ENCODE measurements at places on chromosomes 11 and 22.

DNA sequence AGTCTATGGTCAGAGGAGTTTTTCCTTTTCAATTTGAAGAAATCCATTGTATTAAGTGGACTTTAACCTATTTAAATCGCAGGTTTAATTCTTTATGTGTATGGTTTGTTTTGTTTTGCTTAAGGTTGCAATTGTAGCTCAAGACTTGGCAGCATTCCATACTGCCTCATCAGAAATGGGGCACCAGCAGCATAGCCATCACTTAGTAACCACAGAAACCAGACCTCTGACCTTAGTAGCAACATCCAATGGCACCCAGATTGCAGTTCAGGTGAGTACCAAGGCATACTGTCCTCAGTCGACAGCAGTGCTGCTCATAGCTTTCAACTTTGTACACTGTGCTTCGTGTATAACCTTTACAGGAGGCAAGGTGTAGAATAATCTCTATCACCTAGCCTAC, 48.4 kb upstream of the WEE1 start:
- no peak for DNase-seq

- DNase-seq: no peak
Observed at GRCh38 chr11:46560300-46560991, 33.4 kb downstream of the AMBRA1 start.

GRCh38 chr11:73760135-73760678, 667 bp downstream of the RAB6A start:
- no peak for DNase-seq

DNA sequence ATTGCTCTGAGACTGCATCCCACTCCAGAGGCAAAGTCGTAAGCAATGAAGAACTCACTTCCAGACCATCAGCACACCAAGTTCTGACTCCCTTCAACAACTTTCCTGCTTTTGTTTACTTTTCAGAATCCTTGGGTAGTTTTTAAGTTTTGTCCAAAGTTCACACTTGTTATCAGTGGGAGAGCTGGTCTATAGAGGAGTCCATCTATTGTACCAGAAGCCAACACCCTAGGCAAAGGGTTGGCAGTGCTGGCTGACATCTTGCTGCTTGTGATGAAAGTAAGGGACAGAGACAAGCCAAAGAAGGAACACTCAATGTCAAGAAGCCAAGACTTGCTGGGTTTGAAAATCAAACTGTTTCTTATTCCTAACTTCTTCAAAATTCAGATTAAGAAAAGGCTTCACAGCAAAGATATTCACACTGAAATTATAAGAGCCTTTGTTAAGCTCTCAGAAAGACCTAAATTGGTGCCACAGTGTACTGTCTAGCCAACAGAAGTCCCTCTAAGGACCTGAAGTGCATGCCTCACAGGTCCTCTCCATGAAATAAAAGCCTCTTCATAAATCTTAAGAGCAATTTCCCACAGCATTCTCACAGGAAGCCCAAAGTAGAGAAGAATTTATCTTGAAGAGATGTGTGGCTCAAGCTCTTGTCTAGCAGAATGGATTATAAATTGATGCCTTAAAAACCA, 21.5 kb upstream of the LINC01488 start:
- DNase-seq: no peak

- no peak for DNase-seq
Observed at GRCh38 chr22:24460418-24461089, 33.2 kb downstream of the ADORA2A start.

GRCh38 chr11:79312617-79313529, 128.0 kb downstream of the TENM4 start:
- DNase-seq: peak; percentile 57

- peak; percentile 59 for DNase-seq
Observed at GRCh38 chr11:132402071-132402684, 1031.8 kb downstream of the NTM start.

DNA sequence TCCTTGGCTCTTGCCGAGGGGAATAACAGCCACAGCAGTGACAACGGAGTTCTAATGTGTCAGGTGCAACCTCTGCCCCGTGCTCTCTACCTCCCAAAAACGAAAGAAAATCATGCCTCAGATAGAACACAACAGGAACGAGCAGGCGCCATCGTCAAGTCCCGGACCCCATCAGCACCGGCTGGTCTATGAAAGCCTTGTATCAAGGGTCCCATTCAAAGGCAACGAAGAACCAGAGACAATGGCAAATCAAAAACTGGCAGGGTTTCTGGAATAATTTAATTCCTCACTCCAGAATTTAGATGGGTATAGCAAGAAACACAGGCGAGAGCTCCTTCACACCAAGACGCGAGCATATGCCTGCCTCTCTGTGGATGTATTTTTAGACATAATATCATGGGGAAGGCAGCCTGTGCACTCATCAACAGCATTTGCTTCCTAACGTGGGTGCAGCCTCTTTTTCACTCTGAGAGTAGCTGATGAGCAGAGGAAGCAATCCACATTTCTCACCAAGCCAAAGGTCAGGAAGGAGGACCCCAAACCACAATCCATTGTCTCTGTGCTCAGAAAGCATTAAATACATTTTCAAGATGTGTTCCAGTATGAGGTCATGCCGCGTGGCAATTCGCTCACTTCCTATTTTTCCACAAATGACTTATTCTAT, 193.4 kb upstream of the BLID start:
- no peak for DNase-seq

- no peak for DNase-seq
Observed at GRCh38 chr22:26406118-26406517, 22.9 kb upstream of the ASPHD2 start.

DNA sequence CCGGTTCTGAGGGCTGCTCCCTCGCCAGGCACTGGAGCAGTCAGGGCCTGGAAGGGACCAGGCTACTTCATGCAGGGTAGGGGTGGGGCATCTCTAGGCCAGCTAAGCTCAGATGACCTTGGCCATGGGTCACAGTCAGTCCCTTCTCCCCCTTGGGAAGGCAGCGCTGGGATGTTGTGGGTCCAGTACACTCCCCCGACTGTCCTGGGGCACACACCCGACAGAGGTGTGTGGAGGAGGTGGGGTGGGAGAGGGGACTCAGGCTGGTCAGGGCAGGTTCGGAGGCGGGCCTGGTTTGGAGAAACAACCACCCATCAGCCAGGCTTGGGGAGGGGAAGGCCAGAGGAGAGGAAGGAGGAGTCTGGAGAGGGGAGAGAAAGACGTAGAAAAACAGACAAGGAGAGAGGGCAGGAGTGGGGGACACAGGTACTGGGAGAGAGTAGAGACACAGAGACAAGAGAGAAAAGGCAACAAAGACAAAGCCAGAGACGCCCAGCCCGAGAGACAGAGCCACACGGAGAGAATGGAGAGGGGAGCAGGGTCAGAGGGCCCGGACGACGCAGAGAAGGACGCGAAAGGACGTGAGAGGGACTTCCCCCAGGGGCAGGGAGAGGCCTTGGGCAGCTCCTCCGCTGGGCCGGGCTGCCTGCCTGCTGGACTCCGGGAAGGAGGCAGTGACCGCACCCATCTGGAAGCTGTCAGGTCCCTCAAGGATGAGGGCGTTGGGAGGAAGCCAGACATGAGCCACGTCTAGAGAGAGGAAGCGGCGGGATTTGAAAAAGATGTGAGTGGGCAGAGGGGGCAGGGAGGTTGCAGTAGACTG, 30.6 kb upstream of the TSKU start:
- no peak for DNase-seq

DNA sequence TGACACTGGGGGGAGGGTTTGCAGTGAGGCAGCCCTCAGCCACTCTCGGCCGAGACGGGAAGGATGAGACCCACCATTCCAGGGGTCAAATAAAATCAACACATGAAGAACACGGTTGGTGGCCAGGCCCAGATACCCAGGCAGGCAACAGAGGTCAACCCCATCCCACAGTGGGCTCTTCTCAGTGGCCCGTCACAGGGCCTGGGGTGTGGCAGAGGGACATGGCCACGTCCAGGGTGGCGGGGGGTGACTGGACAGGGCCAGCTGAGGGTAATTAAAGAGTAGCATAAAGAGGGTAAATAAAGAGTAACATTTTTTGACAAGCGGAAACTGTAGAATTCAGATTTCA, 188.4 kb downstream of the ARHGAP42 start:
- no peak for DNase-seq

GRCh38 chr11:67613313-67613959, 6.7 kb downstream of the NDUFV1 start:
- no peak for DNase-seq

DNA sequence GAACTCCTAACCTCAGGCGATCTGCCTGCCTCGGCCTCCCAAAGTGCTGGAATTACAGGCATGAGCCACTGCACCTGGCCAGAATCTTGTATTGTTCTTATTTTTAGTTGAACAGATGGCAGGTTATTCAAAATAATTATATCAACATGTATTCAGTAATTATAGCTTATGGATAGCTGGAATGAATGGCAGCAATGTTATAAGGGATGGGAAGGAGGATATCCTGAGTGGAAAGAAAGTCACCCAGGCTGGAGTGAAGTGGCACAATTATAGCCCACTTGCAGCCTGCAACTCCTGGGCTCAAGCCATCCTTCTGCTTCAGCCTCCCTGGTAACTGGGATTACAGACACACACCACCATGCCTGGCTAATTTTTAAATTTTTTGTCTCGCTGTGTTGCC, 88.1 kb downstream of the MED15 start:
- DNase-seq: no peak

DNA sequence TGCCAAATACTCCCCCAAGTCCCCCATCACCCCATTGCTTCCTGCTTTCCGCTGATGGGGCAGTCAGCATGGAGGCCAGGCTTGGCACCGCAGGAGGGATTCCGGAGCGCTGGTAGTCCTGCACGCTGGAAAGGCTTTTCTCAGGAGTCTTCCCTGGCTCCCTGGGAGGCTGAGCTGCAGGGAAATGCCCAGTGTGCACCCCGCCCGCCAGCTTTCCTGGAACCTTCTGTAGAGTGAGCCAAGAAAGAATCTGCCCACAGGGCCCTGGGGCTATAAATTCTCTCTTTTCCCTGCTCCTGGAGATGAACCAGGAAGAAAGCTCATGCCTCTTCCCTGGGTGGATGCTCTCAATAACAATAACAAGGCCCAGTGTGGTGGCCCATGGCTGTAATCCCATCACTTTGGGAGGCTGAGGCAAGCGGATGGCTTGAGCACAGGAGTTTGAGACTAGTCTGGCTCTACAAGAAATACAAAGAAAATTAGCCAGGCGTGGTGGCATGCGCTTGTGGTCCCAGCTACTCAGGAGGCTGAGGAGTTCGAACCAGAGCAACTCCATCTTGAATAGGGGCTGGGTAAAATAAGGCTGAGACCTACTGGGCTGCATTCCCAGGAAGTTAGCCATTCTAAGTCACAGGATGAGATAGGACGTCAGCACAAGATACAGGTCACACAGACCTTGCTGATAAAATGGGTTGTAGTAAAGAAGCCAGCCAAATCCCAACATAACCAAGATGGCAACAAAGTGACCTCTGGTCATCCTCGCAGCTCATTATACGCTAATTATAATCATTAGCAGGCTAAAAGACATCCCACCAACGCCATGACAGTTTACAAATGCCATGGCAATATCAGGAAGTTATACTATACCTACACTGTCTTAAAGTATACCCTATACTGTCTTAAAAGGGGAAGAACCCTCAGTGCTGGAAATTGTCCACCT, 46.4 kb upstream of the FTH1 start:
- no peak for DNase-seq

GRCh38 chr22:50528682-50529415, 963 bp downstream of the TYMP start:
- DNase-seq: no peak
